ENCODE measurements at places on chromosomes 12 and 14.

DNA sequence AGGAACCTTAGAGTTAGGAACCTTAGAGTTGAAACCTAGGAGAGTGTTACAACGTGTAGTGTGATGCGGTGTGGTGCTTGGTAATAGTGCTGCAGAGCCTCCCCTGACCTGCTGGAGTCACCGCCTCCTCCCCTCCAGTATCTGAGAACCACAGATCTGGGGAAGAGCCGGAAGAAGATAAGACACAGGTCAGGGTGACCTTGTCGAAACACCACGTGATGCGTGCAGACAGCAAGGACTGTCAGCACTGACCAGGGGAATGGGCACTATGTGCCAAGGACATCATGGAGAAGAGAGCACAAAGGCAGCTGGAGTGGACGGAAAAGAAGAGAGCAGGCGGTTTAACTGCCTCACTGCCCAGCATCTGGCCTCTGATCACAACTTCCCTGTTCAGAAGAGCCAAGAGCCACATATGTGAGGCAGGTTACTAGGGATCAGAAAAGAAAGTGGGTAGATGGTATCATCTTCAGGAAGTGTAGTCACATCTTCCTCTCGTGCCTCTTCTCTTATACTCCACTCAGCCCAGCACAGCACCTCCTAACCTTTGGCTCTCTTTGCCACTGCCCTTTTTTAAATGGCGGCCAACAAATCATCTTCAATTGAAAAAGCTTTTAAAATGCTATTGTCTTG lies 93.7 kb downstream of the TESC start:
- DNase-seq, result no peak

DNA sequence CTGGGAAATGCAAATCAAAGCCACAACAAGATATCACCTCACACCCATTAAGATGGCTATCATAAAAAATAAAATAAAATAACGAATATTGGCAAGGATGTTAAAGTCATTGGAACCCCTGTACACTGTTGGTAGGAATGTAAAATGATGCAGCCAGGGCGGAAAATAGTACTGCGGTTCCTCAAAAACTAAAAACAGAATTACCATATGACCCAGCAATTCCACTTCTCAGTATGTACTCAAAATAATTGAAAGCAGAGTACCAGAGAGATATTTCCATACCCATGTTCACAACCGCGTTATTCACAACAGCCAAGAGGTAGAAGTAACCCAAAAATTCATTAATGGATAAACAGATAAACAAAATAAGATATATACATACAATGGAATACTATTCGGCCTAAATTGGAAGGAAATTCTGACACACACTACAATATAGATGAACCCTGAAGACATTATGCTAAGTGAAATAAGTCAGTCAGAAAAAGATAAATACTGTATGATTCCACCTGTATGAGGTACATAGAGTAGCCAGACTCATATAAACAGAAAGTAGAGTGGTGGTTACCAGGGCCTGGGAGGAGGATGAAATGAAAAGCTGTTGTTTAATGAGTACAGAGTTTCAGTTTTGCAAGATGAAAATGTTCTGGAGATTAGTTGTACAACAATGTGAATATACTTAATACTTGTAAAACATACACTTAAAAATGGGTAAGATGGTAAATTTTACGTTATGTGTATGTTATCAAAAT lies 84.6 kb downstream of the TXNDC16 start:
- DNase-seq, result no peak

- DNase-seq, result no peak
Observed at GRCh38 chr12:85531341-85531740, 251.3 kb downstream of the ALX1 start.

DNA sequence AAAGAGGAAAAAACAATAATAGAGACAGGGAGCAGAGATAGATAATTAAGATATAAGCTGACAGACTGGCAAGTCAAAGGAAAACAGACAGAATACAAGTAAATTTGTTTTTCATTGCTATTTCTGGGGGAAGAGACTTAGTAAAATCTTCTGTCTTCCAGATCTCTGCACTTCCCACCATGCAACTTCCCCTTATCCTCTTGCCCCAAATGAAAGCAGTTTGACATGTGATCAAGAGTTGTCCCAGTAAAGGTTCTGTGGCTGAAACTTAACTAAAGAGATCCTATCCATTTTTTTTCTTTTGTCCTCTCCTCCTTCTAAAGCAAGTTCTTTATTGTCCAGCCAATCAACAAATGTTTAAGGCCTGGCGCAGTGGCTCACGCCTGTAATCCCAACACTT lies 1.5 kb upstream of the MLF2 start:
- DNase-seq, result no peak

GRCh38 chr12:50224026-50224692 lies 57.0 kb upstream of the CERS5 start:
- peak; percentile 27 for DNase-seq

DNA sequence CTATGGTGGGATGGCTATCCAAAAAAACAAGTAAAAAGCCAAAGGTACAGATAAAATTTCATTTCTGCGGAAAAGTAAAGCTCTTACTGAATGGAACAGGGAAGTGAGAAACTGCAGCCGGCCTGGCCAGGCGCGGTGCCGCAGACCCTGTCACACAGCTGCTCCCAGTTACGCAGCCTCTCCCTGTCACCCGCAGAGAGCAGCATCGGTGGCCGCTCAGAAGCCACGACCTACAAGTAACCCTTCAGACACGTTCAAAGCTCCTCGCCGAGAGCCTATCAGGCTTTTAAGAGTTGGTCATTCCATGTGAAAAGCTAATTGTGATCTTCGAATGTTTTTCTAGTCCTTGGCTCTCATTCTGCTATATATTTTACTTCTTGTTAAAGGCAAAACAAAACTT lies 11.0 kb upstream of the ANKLE2 start:
- no peak for DNase-seq

- no peak for DNase-seq
Observed at GRCh38 chr12:120685522-120685921, 1.4 kb upstream of the MLEC start.

GRCh38 chr12:114562654-114563053 lies 121.3 kb downstream of the TBX3 start:
- no peak for DNase-seq

DNA sequence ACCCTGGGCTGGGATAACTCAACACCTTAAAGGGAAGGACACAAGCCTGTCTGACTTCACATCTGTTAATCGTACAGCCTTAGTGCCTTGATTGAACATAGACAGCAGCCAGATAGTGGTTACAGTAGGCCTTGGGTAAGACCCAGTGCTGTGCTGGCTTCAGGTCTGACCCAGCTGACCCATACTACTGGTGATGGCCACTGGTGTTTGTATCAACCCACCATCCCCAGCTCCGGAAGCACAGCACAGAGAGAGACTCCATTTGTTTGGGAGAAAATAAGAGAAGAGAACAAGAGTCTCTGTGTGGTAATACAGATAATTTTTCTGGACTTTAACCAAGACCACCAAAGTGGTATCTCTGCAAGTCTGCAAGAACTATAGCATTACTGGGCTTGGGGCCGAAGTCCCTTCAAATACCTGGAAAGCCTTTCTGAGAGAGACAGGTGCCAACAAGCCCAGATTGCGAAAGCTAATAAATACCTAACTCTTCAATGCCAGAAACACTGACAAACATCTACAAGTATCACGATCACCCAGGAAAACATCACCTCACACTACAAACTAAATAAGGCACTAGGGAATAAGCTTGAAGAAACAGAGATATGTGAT lies 330.1 kb upstream of the GARIN2 start:
- no peak for DNase-seq

- no peak for DNase-seq
Observed at GRCh38 chr12:31482816-31483215, 108.1 kb downstream of the DENND5B start.

Measured in activated CD4-positive, alpha-beta T cell treated with anti-CD3 and anti-CD28 coated beads, Interleukin-2, amount 50 U/mL, for 1 hour (primary cell).